ENCODE measurements at places on chromosomes 2 and 18. TPM values are rescaled to one million over a fixed set of nuclear protein-coding genes. Genes with fewer than 3 reads are reported as not detected.

GRCh38 chr18:3248658-3249359 is 1.2 kb downstream of the MYL12A start:
- no peak for DNase-seq

- DNase-seq: no peak
These were observed 96.5 kb downstream of the CCDC93 start for GRCh38 chr2:117917223-117917917.

GRCh38 chr2:23614701-23615100 is 229.7 kb downstream of the KLHL29 start:
- no peak for DNase-seq

DNAH7 gene
- 0.49 TPM for total RNA-seq

DNA sequence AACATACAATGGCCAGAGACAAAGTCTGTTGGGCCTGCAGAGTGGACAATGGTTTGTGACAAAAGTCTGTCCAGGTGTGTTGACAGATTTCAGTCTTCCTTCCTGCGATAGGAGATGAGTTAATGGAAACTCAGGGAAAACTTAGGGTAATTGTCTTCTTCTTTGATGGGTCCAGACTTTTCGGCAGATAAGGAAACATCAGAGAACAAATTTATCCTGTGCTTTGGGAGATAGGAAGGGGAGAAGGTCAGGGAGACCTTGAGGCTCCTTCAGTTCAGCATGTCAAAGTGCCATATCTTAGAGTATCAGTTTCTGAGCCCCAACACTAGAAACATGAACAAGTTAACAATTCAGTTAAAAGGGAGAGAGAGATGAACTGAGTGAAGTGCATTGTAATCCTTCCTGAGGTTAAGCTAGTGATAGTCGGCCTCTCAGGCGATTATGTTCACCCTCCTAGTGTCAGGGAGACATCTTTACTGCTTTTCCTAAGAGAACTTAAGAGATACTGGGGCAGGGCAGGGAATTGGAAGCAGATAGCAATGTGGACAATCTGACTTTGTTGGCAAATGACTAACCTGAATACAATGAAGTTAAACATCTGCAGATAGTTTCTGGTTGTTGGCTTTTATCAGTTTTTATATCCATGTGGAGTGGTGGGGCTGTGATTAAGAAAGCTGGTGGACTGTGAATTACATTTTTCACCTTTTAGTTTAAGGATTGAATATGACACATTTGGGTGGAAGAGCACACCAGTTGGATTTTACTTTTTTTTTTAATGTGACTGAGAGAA is 248.8 kb upstream of the FN1 start:
- no peak for DNase-seq

- DNase-seq: no peak
These were observed 11.3 kb upstream of the GRP start for GRCh38 chr18:59208602-59209125.

GRCh38 chr2:216615298-216616082 is 17.7 kb upstream of the IGFBP2 start:
- DNase-seq: no peak

GRCh38 chr2:229610872-229611271 is 103.5 kb downstream of the DNER start:
- no peak for DNase-seq

DNA sequence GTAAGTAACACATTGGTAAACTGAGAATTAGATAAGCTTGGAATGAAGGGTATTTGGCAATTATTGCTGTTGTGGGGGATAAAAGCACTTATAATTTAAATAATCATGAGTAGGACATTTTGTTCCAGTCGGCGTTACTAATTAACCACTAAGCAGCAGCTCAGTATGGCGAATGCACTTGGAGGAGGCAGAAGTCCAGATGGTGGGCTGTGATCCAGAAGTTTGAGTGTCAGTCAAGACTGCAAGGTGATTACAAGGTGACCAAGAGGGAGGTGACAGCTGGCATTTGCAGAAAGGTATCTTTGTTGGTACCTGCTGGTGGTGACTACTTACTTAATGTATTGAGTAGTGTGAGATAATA is 643.6 kb upstream of the FAM98A start:
- DNase-seq: no peak

DNA sequence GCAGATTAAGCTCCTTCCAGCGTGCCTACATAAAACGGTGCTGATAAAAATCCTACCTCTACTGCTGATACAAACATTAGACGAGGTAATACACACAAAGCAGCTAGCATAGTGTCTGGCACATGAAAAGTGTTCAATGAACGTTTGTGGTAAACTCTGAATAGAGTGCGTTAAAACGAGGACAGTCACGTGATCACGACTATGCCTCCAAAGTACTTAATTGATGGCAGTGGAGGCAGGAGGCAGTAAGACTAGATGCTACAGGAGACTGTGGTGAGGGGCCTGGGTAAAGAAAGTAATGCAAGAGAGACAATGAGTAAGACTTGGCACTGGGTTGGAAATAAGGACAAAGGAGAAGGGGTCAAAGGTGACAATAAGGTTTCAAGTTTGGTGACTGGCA is 32.1 kb upstream of the LHCGR start:
- no peak for DNase-seq

GRCh38 chr2:72538486-72538885 is 287.3 kb downstream of the EXOC6B start:
- DNase-seq: no peak

GRCh38 chr2:127651971-127652550 is 6.1 kb downstream of the GPR17 start:
- DNase-seq: no peak

MYOM1 gene
- total RNA-seq: 1.2 TPM

- DNase-seq: no peak
These were observed 388.0 kb upstream of the SYT4 start for GRCh38 chr18:43665105-43665788.

- DNase-seq: no peak
These were observed 13.4 kb upstream of the HRH4 start for GRCh38 chr18:24446953-24447538.

DNA sequence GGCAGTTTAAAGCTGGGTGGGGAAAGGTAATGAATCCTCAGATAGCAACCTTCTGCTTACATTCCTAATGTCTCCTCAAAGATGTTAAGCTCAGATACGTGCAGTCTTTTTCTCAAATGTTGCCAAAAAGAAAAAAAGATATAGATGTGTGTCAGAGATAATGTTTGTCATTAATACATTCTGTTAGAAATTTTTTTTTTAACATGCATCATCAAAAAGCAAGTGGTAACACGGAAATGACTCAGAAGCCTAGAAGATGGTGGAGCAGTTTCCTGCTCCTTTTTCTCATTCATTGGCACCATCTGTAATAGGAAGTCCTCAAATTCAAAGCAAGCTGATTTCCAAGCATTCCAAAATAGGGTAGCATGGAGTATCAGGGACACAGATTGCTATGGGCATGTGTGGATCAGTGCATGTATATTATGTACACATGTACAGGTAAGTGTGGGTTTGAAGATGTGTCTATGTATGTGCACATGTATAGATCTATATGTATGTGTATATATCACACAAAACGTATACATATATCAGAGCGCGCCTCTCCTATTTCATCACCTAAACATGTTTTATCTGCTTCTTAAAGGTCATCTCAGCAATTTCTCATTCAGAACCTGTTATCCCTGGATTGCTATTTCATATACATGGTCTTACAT is 79.9 kb upstream of the ITGB6 start:
- no peak for DNase-seq

GALNT14 gene
- total RNA-seq: 1.7 TPM

GRCh38 chr2:172248785-172249187 is 146.1 kb upstream of the DLX2 start:
- no peak for DNase-seq

- DNase-seq: no peak
These were observed 117.5 kb downstream of the RTP5 start for GRCh38 chr2:241986836-241987641.

TUBA3E gene
- not detected for total RNA-seq

- DNase-seq: no peak
These were observed 137.2 kb upstream of the KLHL14 start for GRCh38 chr18:32909798-32910561.

GRCh38 chr2:33304032-33304864 is 172.2 kb upstream of the RASGRP3 start:
- DNase-seq: no peak

DNA sequence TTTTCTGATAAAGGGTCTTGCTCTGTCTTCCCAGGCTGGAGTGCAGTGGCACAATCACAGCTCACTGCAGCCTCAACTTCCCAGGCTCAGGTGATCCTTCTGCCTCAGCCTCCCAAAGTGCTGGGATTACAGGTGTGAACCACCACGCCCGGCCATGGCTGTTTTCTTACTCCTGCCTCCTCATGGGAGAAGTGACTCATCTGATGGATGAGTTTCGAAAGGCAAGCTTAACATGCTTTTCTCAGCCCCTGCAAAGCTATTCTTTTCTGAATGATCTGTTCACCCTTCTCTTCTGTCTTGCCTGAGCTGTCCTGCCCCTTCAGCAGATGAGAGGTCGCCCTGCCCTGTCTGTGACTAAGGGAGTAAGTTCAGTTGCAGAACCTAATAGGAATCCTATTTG is 929 bp upstream of the CREG2 start:
- DNase-seq: no peak

SLC9A4 gene
- not detected for total RNA-seq

Data from vagina (tissue), 2 donors.